WERI-Rb-1 (cell line): ENCODE measurements at places on chromosomes 16 and 17.

- no peak for DNase-seq
Observed at GRCh38 chr16:88057656-88058055, 106.4 kb downstream of the BANP start.

DNA sequence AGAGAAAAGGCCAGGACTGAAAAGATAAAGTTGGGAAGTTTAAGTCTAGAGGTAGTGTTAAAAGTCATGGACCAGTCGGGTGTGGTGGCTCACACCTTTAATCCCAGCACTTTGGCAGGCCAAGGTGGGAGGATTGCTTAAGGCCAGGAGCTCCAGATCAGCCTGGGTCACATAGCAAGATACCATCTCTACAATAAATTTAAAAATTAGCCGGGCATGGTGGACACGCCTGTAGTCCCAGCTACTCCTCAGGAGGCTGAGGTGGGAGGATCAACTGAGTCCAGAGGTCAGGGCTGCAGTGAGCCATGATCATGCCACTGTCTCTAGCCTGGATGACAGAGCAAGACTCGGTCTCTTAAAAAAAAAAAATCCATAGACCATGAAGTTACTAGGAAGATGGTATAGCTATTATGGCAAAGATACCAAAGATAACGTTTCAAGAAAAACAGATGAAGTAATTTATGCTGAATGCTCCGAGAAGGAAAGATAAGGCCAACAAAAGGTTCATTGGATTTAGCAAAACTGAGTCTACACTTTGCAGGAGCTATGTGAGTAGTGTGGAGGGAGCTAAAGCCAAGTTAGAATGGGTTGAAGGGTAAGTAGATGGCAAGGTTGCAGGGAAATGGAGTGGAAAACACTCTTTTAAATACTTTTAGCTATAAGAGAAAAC is 11.7 kb downstream of the TRIM37 start:
- DNase-seq: no peak

GRCh38 chr17:36645422-36645821 is 44.0 kb downstream of the MRM1 start:
- peak; percentile 26 for DNase-seq

DNA sequence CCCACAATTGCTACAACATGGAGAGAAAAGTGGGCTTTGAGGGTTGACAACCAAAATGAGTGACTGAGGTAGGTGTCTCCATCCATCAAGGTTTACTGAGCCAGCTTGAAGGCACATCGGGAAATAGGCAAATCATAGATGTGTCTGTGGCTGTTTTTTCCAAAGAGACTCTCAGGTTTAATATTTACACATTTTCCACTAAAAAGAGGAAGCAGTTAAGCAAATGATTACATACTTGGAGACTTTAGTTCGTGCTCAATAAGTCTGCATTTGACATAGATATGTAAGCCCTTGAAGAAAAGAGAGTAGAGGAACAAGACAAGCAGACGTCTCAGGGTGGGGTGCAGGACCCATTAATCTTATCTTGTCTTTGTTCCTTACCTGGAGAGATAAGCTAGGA is 148.9 kb upstream of the COX10 start:
- no peak for DNase-seq

DNA sequence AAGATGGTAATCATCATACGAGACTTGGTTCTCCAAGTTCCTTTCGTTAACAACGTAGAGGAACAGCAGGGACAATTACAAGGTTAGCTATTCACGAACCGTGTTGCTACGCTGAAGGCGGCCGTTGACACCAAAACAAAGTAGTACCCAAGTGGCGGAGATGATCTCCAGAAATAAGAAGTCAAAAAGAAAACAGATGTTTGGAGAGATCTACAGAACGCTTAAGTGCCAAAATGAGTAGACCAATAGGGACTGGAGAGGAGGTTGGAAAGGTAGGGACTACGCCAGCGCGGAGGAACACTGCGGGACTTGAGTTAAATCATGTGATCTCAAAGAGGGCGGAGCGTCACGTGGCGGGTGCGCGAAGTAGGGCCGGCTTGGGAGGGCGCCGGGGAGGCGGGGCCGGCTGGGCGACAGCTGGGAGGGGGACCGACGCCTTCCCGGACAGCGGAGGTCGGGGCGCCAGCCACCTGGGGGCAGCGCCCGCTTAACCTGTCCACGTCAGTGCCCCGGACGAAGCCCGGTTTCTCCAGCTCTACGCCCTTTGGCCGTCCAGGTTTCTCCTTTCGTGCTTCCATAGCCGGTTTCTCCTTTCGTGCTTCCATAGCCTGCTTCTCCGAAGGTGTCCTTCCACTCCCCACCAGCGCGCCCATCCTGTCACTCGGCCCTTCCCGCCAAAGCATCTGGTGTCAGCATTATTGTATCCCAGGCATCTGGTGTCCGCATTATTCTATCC is 636 bp upstream of the GABARAP start:
- DNase-seq: peak; percentile 97

DNA sequence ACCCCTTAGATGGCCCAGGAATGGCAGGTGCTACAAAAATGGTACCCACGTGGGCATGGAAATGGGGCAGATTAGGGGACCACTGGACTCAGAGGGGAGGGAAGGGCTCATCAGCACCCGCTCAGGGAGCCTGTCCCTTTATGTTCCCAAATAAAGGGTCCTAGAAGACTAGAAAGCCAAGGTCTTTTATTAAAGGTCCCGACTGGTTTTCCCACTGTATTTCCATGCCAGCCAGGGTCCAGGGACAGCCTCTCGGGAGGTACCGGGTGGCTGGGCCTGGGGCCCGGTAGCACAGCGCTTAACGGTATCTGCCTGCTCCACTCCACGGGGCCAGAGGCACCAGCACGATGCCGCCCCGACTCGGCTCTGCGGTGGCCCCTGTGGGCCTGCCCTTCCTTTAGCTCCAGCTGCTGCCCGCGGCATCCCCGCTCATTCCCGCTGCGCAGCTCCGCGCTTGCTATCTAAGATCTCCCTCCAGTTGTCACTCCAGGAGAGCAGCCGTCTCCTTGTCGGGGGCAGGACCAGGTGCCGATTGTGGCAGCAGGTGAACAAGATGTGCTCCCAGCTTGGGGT is 1.4 kb downstream of the NT5C start:
- no peak for DNase-seq

DNA sequence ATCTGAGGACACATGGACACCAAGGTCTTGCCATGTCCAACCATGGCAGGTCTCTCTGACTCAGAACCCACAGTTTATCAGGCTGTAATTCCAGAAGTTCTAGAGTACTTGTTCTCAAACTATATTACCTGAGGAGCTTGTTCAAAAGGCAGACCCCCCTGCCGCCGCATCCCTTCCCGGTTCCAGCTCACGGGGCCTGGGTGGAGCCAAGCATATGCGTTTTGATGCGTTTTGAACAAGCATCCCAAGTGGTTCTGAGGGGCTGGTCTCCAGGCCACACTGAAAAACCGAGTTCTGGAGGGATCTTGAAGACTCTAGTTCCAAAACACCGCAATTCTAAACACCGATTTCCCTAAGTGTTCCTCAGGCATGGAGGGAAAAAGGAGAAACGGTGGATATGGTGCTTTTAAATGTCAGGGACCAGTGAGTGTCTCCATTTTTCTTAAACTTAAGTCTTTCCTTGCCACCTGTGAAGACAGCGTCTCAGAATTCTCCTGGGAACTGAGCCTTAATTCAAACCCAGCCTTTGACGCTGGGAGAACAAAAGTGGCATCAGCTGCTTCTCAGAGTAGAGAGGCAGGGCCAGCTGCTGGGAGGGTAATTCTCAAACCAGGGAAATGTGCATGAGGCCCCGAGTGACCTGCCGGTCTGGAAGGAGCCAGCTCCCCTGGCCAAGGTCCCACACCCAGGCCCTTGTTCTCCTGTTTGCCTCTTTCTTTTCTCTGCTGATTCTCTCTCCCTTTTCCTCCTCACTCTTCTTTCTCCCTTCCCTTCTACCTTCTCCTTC is 84.4 kb upstream of the PLCG2 start:
- DNase-seq: no peak

DNA sequence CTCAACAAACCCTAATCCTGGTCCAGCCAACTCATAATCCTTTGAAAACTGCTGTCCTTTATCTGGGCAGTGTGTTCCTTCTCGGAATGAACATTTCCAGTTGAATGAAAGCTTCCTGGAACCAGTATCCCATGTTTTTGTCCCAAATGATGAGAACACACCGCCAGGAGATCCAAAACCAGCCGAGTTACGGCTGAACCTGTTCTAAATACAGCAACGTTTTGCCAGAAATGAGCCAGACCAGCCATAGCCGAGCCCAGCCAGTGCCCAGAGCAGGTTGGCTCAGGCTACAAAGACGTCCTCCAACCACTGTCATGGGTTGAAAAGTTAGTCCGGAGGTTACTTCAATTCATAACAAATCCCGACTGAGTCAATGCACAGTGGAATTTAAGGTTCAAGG is 67.6 kb upstream of the FOXF1 start:
- DNase-seq: no peak

- DNase-seq: no peak
Observed at GRCh38 chr16:21634216-21634615, 18.2 kb downstream of the IGSF6 start.

DNA sequence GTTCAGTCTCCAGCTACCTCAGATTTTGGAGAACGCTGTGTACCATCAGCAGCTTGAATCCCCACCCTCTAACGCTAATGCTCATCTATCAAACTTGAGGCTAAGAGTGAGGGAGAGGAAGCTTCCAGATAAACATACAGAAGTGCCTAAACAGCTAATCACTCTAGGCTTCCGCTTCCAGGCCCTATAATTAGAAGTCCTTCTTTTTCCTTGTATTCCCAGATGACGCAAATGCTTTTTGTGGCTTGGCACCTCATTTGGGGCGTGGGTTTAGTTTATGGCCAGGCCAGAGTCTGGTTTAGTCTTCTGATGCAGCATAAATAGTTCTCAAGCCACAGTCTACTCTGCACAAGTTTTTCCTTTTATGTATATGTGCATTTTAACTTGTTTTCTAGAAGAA is 263.4 kb downstream of the BCAS3 start:
- no peak for DNase-seq

GRCh38 chr16:56983211-56983751 is 6.1 kb upstream of the NLRC5 start:
- peak; percentile 50 for DNase-seq

DNA sequence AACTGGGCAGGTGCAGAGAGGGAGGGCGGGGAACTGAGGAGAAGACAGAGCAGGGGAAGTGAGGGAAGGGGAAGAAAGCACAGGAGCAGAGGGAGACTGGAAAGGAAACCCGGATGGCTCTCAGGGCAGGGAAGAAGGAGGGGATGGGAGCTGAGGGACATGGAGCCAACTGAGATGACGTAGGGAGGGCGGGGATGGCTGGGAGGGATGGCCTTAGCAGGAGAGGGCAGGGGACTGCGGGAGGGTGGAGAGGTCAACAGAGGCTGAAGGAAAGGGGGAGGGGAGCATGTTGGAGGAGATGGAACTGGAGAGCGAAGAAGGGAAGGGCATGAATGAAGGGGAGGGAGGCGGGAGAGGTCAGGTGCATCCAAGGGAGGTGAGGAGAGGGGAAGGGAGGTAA is 81.9 kb downstream of the KCNJ12 start:
- no peak for DNase-seq

GRCh38 chr17:29962656-29963055 is 21.2 kb downstream of the EFCAB5 start:
- DNase-seq: no peak

- no peak for DNase-seq
Observed at GRCh38 chr17:78122216-78122930, 6.2 kb downstream of the TMC6 start.

GRCh38 chr16:50253514-50253910 is 12.8 kb upstream of the ADCY7 start:
- no peak for DNase-seq

DNA sequence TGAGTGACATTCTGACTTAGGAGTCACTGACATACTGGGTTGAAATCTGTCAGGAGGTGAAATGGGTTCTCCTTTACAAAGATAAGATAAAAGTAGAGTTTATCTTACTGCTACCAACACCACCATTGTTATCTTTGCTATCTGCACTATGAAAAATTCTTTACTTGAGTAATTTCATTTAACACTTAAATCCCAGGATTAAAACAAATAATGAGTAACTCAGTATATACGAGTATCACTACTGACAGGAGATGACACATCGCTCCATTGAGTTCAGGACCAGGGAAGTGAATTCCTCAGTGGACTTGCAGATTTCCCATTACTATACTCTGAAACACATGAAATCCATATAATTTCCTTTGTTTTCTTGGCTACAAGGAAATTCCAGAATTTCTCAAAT is 242.1 kb upstream of the NLRP1 start:
- no peak for DNase-seq

DNA sequence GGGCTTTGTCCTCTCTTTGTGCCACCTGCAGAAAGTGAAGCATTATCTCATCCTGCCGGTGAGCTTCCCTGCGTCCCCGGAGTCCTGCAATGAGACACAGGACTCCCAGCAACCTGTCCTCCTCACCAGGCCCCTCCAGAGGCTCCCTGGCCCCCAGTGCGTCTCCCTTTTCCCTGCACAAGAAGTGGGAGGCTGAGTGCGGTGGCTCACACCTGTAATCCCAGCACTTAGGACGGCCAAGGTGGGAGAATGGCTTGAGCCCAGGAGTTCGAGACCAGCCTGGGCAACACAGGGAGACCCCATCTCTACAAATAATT is 8.4 kb downstream of the GRB7 start:
- DNase-seq: no peak

GRCh38 chr16:59181821-59182420 is 447.8 kb upstream of the GOT2 start:
- no peak for DNase-seq

DNA sequence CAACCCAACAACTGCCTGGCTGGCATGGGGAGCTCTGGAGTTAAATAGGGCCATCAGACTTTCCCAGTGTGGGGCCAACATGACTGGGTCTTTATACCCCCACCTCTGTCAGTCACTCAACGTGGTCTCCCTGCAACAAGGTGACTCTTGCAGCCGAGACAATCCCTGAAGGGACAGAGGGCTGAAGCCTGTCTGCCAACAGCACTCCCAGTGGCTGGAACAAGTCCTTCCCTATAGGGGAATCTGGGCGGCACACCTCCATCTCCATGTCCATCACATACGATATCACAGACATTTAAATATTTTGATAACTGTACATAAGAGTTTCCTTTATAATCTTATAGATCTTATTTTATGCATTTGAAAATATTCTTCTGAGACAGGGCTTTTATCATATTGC is 4.8 kb upstream of the MAPT start:
- peak; percentile 41 for DNase-seq

DNA sequence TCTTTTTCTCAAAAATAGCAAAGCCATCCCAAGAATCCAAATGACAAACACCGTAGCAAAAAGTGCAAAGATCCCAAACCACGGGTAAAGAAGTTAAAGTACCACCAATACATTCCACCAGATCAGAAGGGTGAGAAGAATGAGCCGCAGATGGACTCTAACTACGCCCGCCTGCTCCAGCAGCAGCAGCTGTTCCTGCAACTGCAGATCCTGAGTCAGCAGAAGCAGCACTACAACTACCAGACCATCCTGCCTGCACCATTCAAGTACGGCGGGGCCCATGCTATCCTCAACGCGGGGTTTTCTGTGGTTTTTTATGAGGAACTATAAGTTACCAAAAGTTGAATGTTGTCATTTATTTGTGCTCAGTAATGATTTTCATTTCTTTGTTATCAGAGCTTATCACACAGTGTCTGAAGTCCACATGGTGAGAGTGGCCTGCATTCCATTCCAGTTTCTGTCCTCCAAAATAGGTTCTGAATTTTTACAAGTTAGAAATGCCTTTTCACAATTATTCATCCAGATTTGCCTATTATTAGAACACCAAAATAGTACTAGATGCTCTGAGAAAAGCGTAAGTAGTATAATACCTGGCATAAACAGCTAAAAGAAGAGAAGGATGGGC is 169.2 kb downstream of the MRTFB start:
- DNase-seq: no peak
